Activated T-cell treated with anti-CD3 and anti-CD28 coated beads, Interleukin-2, amount 50 U/mL, for 72 hours (primary cell): ENCODE measurements at places on chromosomes 1 and 21. TPM values are rescaled to one million over a fixed set of nuclear protein-coding genes. Genes with fewer than 3 reads are reported as not detected.

- DNase-seq: no peak
- H3K27me3 ChIP-seq: peaks cover 18% of the 10 kb centered on the region
- peaks cover 10% of the 10 kb centered on the region for H3K4me1 ChIP-seq
- no peak overlapping the region for H3K4me3 ChIP-seq
Measured at GRCh38 chr1:65832296-65832695, 39.6 kb downstream of the PDE4B start.

- no peaks in the 10 kb centered on the region for H3K36me3 ChIP-seq
- H3K27ac ChIP-seq: no peak overlapping the region
- no peaks in the 10 kb centered on the region for H3K4me1 ChIP-seq
- no peak overlapping the region for H3K4me3 ChIP-seq
Measured at GRCh38 chr1:111843177-111843576, 87.5 kb downstream of the DDX20 start.

The FMO2 gene
- not detected for total RNA-seq

The CROCC gene
- 24.7 TPM for total RNA-seq

The GPR137B gene
- 7.1 TPM for total RNA-seq
